ENCODE measurements at places on chromosomes 12 and 14.
A peak's percentile ranks its signal among the peaks of the same experiment; 100 is the strongest.

GRCh38 chr12:42446761-42447160 lies 120.8 kb downstream of the PPHLN1 start:
- no peak for DNase-seq

GRCh38 chr14:105138551-105139111 lies 29.9 kb downstream of the JAG2 start:
- DNase-seq: no peak

DNA sequence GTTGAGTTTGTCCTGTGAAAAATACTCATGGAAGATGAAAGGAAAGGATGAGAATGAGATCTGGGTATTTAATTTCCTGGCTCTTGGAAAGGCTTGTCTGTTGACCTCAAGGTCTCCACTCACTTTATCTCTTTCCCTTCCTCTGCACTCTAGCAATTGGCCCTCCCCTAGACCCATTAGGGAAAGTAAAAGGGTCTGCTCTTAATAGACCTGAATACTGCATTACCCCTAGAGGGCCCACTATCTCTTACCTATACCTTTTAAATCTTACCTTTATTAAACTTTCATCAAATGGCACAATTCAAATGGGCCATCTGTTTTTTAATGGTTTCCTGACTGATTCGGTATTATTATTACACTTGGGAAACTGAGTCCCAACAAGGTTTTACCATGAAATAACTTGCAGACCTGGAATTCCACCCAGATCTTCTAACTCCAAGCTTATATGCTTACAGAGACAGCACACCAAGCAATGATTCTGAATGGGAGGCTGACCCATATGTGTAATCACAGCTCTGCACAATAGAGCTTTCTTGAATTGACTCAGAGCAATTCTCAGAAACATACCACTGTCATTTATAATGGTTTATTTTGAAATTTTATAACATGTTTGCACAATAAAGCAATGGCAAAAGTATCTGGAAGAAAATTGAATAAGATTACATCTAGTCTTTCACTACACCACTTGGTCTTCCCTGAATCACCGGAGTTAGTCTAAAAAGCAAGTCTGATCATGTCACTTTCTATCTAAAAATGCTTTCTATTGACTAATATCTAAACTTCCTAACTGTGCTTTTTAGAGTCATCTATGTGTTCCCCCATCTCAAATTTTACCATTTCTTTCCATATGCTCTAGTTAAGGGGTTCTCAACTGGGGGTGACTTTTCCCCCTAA lies 618.5 kb downstream of the NRXN3 start:
- no peak for DNase-seq

GRCh38 chr14:32426028-32426427 lies 96.9 kb downstream of the AKAP6 start:
- no peak for DNase-seq

DNA sequence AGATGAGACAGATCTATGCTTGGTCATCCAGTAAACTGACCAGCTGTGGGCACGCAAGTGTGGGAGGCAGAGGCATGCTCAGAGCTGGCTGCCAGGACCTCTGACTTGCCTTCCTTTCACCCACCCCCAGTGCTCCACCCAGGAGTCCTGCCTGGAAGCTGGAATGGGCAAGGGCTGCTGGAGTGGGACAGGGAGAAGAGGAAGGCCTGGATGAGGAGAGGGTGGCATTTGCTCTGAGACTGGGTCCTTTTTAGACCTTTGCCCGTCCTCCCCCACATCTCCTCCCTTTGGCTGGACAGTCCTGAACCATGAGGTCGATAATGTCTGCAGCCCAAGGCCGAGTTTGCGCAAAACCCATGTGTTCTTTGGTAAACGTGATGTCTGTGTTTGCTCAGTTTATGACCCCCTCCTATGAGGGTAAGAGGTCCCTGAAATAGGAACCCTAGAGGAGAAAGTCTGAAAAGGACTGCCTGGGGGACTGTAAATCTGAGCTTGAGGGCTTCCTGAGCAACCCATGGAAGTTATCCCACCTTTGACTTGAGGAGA lies 3.8 kb upstream of the INHBE start:
- no peak for DNase-seq

DNA sequence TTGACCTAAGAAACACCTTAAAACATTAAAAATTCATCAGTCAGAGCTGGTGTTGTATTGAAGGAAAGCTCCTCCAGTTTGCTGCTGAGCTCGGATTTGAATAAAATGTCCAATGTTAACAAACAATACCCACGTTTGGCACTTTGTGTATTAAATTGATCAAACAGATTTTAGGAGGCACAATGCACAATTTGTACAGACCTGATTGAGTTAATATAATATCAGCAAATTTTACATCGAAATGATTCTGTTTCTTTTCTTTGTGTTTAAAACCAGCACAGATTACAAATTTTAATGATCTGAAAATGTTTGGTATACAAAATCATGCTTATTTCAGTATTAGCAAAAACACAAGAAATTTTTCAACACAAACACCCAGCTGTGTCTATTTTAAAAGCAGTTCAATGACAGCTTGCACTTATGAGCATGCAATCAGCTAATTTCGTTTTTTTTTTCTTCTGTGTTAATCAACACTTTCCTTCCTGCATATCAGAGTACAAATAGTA lies 2.8 kb upstream of the FOXG1 start:
- DNase-seq: no peak

DNA sequence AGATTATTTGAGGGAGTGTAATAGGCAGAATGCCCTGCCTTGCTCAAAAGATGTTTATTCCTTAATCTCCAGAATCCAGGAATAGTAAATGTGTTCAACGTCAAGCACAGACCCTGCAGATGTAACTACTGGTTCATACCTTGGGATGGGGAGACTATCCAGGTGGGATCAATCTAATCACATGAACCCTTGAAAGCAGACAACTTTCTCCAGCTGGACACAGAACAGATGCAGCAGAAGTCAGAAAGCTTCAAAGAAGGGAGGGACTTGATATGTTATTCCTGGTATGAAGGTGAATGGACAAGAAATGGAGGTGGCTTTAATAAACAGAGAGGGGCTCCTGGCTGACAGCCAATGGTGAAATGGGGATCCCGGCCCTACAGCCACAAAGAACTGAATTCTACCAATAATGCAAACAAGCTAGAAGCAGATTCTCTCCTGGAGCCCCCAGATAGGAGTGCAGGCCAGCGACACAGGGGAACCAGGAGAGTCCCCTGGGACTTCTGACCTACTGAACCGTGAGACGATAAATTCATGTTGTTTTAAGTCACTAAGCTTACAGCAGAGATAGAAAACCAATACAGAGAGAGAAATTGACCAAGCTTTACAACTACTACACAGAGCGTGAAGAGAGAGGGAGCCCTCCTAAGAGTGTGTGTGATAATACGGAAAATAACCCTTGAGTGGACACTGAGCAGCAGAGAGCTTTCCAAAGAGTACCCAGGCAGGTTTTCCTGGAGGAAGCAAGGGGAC lies 133.5 kb upstream of the TMEM132C start:
- no peak for DNase-seq

DNA sequence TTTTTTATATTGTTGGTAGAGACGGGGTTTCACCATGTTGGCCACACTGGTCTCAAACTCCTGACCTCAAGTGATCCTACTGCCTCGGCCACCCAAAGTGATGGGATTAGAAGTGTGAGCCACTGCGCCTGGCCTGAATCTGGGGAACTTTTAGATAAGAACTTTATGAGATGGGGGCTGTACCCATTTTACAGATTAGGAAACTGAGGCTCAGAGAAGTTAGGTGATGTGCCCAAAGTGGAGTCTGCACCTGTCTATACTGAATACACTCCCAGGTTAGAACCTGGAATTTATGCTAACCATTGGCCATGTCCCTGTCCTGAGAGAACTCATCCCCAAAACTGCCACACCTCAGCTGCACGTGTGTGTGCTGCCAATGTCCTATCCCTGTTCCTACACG lies 81.9 kb downstream of the ESRRB start:
- DNase-seq: no peak

DNA sequence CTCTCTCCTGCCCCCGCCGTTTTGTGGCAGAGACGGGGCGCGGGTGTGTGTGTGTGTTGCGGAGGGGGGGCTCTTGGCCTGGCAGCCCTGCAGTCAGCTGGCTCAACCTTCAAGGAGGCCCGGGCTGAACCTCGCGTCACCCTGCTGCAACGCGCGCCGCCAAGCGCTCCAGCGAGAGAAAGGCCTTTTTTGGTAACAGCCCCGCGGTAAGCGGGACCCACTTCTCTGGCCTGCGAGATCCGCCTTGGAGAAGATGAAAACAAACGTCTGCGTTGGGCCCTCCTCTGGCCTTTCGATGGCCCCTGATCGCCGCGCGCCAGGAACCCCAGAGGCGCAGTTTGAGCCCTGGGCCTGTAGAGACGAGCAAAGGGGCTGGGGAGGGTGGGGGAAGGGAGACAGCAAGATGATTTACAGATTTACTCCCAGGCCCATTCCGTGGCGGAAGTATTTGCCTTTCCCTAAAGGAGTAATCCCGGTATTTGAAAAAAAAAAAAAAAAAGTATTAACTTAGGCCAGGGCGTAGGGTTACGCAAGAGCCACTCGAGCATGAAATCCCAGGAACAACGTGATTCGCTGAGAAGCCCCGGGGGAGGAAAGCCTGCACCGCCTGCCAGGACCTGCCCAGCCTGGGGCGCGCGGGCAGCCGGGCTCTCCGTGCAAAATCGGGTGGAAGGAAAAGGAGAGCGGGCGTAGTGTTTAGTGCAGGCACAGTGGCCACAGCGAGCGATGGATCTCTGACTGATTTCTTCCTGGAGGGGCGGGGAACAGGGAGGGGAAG lies 4.5 kb upstream of the IRF2BPL start:
- DNase-seq: peak; percentile 97

- no peak for DNase-seq
Measured at GRCh38 chr14:75794615-75795038, 133.6 kb downstream of the TTLL5 start.

- no peak for DNase-seq
Measured at GRCh38 chr12:93137656-93138612, 208.8 kb upstream of the EEA1 start.

- no peak for DNase-seq
Measured at GRCh38 chr12:54411391-54412241, 7.5 kb downstream of the ITGA5 start.

- DNase-seq: no peak
Measured at GRCh38 chr14:101813171-101813759, 51.8 kb downstream of the PPP2R5C start.

- no peak for DNase-seq
Measured at GRCh38 chr14:23620177-23620702, 15.9 kb upstream of the DHRS2 start.

- peak; percentile 93 for DNase-seq
Measured at GRCh38 chr12:3680919-3681594, 71.9 kb downstream of the CRACR2A start.

DNA sequence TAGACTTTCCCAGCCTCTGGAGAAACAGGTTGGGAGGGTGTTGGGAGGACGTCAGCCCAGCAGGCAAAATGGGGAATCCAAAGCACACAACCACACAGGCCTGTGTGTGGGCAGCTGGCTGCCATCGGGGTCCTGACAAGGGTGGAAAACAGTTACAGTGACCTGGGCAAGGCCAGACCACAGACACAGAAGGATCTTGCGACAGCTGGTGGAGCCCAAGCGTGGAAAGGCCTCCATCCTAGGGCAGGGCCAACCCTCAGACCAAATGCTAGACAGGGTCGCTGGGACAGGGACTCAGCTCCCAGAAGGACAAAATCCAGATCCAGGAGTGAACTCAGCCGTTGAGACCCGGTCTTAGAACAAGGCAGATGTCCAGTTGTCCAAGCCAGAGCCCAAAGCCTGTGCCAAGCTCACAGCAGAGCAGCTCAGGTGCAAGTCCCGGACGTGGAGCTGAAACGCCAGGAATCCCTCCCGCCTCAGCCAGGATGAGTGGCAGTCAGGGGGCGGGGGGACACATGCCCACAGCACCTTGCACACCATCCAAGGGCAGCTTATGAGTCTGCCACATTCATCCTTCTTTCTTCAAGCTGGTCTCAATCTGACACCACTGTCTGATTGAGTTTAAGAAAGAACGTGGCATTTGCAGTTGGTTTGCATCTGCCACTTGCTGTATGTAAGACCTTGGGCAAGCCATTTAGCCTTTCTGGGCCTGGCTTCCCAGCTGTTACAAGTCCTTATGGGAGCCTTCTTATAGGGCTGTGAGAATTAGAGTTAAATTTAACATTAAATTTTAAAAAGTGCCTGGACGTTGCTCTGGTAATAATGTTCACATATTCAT lies 37.6 kb downstream of the DEGS2 start:
- DNase-seq: no peak

DNA sequence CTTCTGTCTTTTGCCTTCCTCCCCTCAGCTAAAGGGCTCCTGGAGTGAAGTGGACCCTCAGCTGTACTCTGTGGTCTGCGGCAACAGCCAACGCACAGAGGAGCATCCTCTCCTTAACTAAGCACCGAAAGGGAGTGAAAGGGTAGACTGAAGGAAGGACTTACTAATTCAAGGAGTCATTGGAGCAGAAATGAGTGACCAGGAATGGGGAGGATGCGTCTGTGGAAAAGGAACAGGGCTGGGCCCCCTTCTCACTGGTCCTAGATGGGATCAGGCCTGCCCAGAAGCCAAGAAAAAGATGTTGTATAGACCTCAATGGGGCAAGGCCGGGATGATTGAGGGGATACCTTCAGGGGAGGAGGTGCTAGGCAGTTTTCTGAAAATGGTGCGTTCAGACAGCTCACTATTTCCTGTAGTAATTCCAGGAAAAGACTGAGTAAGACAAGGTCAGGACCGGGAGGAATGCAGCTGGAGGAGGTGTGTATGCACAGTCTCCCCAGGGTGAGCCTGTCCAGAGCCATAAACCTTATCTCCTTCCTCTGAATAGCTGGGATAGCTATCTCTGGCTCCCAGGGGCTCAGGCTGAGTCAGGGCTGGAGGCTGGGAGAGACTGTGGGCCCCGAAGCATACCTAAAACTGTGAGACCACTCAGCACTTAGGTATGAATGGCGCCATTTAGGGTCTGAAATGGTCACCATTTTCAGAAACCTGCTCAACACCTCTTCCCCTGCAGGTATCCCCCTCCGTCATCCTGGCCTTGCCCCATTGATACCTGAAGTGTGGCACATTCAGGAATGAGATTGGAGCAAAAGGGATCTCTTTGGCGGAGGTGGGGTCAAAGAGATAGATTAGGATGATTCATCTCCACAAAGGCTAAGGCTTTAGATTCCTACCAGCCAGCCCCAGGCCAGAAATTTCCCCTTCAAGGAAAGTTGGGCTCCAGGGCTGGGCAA lies 20.2 kb upstream of the KRT8 start:
- DNase-seq: no peak

GRCh38 chr12:115227137-115227615 lies 543.2 kb upstream of the TBX3 start:
- DNase-seq: no peak

DNA sequence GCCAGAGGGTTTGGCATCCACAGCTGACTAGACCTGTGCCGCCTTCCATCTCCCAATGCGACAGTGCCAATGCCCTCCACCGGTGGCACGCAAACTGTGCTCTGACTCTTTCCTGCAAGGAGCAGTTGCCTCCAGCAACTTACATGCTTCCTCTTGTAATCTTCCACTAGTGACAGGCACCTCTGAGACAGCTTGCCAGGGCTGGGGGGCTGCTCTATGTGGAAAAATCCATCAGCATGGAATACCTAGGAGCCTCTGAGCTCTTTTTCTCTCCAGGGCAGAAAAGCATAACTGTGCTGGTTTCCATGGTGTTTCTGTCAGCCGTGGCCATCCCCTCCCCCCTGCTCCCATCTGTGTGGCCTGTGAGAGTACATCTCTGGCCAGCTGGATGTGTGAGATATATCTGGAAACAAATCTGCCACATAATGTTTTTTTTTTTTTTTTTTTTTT lies 110.6 kb downstream of the MYRFL start:
- DNase-seq: no peak
